ENCODE measurements at places on chromosomes 5 and 9.

DNA sequence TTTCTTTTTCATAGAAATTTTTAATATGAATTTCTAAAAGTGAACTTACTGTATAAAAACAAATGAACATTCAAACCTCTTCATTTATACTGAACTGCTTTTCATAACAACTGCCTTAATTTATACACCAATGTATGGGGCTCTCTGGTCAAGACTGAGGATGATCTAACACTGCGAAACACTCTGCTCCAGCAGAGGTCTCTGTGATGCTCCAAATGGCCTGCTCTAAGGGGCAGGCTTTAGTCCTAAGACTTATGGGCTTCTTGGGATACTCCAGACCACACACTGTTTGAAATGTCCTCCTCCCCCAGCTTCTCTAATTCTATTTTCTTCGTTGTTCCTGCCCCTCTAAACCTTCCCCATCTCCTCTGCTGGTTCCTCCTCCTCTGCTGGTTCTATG, 58.5 kb downstream of the LIFR start:
- DNase-seq = peak; percentile 4

- DNase-seq = no peak
Measured at GRCh38 chr5:149667084-149667828, 62.9 kb upstream of the PPARGC1B start.

DNA sequence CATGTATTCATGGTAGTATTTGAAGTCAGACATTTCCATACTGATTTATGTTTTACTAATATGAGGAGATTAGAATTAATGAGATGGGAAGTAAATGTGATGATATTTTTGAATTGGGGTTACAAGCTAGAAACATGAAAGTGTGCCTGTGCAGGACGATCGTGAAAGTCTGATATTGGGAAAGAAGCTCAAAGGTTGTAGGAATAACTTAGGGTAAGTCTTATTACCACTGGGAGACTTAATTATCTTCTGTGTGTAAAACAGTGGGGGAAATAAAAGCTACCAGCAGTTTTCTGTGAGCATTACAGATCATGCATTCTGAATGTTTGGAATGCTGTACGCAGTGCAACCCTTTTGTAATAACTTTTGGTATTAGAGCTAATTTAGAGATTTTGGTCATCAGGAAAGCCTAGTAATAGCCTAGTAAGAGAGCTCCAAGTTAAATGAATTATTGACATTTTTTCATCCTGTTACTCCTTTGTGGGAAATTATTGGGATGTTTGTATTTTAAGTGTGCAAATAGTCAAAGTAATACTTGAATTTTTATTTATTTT, 153.9 kb downstream of the PCSK5 start:
- DNase-seq = peak; percentile 45

GRCh38 chr5:95770830-95771708, 39.9 kb downstream of the RHOBTB3 start:
- no peak for DNase-seq

- DNase-seq = no peak
Measured at GRCh38 chr5:16792598-16793275, 143.4 kb downstream of the MYO10 start.

GRCh38 chr9:135471791-135472640, 7.6 kb upstream of the PPP1R26 start:
- DNase-seq = no peak

- DNase-seq = peak; percentile 21
Measured at GRCh38 chr5:136155761-136156160, 23.1 kb downstream of the SMAD5 start.

- DNase-seq = no peak
Measured at GRCh38 chr9:80866576-80867227, 822.6 kb downstream of the TLE1 start.

GRCh38 chr9:114385397-114386181, 2.2 kb downstream of the AKNA start:
- DNase-seq = peak; percentile 83

DNA sequence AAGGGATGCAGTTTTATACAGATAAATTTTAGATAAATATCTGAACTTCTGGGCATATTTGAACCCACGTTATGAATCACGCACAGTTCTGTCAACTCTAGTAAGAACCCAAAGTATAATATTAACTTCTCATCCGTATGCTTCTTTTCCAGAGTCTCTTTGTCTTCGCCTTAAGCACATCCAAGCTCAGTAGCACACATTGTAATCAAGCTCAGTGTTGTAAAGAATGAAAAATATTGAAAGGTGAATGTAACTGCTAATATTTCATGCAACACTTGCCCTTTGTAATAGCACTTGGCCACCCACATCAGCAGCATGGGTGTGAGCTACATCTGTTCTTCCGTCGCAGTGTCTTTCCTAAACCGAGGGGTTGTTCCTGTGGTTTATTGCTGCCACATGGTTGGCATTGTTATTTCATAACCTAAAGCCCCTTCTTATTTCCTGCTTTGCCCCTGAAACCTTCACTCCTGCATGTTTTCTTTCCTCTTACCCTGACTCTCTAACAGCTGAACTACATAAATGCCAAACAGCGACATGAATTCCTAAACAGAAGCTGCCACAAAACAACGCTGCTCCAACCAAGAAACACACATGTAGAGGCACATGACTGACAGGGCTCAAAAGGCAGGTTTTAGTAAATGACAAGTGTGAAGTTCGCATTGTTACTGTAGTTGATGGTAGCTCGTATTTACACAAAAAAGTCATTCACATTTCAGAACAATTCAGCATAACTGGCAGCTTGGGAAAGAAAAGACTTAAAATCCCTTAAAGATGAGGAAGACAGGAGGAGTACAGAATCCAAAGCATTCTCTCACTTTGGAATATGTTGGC, 190.1 kb upstream of the MEF2C start:
- no peak for DNase-seq

DNA sequence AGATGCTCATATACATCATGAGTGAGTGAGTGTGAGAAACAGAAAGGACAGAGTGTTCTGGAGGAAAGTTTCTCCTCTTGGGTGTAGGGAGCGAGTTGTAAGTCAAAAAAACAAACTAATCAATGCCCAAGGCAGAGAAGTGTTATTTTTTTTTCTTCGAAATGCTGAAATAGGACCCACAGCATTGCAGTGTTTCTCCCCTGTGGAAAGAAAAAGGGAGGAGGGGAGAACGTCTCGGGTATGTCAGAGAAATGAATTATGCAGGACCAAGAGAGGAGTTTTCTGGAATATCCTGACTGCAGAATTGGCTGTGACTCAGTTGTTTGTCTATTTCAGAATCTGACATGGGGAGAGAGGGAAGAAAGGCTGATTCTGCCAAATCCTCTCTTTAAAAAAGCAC, 337.9 kb upstream of the RFX3 start:
- DNase-seq = peak; percentile 16

GRCh38 chr5:11385901-11386293, 518.3 kb downstream of the CTNND2 start:
- DNase-seq = no peak

- DNase-seq = no peak
Measured at GRCh38 chr5:40405996-40406740, 273.5 kb upstream of the PTGER4 start.

DNA sequence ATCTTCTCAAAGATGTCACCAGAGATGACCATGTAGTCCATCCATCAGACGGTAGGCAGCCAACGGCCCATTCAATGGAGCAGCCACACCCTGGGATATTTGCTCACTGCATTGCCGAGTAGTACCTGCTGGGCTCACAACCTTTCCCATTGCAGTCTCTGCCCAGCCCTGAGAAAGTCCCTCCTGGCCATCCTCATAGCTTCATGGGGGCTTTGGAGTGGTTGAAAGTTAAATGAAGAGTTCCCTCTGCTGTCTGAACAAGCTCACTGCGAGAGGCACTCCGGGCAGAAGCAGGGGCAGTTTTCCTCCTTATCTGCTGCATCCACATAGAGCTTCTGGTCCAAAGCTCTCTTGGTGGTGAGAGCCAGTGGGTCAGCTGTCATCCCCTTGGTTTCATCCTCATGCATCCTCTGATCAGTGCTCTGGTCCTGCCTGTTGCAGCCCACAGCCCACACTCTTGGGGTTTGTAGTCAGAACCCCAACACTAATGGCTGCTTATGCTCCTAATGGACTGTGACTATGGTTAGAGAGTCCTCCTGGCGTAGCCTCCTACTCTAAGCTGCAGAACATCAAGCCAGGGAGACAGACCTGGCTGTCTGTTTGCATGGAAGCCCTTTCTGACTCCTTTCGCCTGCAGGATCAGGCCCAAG, 23.3 kb downstream of the TNFSF8 start:
- no peak for DNase-seq

GRCh38 chr5:82815871-82816270, 261.3 kb downstream of the TMEM167A start:
- DNase-seq = no peak
